Thymus (tissue), 14 donors: ENCODE measurements at places on chromosomes 2 and 18.

DNA sequence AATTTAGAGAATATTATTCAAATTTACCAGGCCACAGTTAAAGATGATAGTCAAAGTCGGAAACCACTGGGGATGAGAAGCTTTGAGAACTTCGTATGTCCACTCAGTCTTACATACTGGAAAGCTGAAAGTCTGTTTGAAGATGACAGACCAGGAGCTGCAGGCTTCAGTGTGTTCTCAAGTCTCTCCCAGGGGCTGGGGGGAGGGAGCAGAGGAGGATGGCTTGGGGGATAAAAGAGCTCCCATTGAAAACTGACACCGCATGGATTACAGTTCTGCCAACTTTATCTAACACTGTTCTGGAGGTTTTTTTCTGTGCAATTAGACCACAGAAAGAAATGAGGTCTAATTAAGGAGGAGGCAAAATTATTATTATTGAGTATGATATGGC, 170.5 kb upstream of the ALKAL2 start:
- DNase-seq = no peak

DNA sequence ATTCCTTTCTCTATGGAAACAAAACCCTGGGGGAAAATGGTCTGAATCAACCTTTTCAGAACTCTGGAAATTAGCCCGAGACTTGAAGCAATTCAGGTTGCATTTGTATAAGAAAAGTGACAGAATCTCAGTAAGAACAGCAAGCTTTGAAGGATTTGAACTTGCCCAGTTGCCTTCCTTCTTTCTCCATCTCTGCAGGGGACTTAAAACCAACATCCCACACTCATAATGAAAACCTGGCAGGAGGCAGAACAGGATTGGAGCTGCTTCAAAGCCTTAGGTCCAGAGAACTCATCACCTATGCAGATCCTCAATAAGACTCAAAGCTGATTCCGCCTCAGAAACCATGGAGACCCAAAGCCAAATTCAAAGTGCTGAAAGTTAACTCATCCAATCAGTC, 790.5 kb upstream of the ID2 start:
- no peak for DNase-seq

DNA sequence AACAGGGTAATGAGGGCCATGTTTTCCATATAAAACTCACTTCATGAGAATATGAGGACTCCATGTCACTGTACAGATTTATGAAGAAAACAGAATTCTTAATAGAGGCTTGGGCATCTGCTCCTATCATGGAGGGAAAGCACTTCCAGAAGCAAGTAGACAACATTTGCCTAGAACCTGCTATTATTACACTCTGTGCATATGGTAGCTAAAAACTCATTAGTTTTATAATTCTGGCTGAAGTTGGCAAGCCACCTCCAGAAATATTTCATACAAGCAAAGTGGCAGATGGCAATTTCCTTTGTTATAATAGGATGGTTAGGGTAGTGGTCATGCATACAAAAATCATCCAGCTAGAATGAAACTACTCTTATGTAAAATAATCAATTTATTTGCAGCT, 65.8 kb upstream of the TLK1 start:
- no peak for DNase-seq

DNA sequence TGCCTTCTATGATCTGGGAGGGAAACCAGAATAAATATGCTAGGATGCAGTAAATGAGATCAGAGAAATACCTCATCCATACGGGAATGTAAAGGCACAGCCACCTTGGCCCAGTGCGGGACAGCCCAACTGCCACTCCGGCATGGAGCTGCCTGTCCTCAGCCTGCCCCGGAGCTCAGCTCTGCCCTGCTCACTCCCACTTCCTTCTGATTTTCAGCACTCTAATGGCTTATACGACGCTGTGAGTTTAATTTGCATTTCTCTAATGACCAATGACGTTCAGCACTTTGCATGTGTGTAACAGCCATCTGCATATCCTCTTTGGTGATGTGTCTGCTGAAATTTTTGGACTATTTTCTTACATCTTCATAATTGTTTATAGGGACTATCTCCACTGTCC, 172.5 kb upstream of the RAB6C start:
- DNase-seq = no peak

GRCh38 chr2:160390544-160391455, 102.8 kb downstream of the RBMS1 start:
- DNase-seq = no peak

GRCh38 chr2:181146171-181146570, 165.8 kb downstream of the UBE2E3 start:
- no peak for DNase-seq

DNA sequence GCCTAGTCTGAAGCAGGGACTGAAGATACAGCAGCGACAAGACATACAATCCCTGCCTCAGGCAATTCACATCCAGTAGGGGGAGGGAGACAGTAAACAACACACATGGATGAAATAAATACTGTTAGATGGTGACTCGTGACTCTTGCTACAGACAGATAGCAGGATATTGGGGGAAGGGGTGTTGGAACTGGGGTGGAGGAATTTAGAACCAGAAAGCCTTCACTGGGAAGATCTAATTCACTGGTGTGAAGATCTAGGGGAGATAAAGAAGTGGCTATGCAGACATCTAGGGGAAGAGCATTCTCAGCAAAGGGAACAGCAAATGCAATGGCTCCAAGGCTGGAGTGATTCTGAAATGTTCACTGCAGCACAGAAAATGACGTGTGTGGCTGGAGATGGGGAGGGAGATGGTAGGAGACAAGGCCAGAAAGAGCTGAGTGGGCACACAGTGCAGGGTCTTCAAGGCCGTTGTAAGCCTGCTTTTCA, 52.6 kb upstream of the TMEM163 start:
- DNase-seq = no peak

DNA sequence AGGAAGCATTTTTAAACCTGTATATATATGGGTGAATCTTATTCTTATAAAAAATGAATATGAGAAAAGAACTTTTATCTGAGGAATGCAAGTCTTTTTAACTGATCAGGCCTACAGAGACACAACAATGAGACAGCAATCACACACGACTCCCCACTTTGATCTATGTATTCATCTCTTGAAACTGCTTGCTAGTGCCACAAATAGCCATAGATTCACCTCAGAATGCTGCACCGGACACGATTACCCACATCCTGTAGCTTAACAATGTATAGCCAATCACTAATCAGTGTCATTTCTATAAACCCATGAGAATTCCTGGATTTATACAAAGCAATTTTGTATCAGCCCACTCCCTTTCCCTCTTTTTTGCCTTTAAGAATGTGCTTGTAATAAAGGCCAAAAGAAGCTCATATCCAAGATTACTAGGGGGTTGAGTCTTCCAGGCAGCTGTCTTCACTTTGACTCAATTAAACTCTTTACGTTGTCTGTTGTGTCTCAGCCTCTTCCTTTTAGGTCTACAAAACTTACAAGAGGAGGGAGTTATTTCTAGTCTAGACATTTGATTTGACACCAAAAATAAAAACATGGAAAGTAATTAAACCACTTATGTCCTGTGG, 94.9 kb downstream of the MBD2 start:
- no peak for DNase-seq

DNA sequence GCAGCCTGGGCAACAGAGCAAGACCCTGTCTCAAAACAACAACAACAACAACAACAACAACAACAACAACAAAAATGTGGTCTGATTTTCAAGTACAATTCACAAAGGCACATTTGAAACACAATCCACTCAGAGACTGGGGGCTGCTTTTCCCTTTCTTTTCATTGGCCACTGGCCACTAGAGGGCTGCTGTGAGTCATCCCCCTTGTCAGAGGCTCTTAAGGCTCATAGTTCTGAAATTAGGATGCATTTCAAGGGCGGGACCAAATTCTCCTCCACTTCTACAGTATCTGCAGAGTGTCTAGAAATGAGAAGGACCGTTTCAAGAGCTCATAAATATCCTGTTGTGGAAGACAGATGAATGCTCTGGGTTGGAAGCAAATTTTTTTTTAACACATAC, 285.4 kb downstream of the NRXN1 start:
- no peak for DNase-seq

- DNase-seq = no peak
Measured at GRCh38 chr18:10230072-10230471, 224.4 kb upstream of the APCDD1 start.

DNA sequence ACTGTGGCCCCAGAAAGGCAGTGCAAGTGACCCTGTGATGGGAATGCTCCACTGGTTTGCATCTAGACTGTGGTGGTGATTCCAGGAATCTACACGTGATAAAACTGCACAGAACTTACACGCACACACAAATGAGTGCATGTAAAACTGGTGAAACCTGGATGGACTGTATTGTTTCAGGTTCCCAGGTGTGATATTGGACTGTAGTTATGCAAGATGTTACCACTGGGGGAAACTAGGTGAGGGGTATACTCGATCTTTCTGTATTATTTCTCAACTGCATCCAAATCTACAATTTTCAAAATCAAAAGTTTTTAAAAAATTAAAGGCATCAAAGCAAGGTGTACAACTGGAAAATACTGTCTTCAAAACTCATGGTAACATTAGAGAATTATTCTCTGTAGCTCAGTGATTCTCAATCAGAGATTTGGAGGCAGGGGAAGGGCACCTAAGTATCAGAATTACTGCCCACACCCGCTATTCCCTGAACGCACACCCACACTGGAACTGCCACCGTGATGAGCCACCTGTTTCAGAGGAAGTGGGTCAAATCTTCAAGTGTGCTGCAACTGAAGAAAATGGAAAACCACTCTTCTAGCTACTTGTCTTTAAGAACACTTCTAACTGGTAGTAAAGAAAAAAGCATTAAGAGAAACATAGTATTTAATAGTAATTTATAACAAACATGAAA, 26.7 kb downstream of the PTPN2 start:
- peak; percentile 87 for DNase-seq

- DNase-seq = no peak
Measured at GRCh38 chr2:221335219-221335752, 236.8 kb downstream of the EPHA4 start.

- no peak for DNase-seq
Measured at GRCh38 chr2:151043484-151043883, 218.2 kb downstream of the RBM43 start.

- no peak for DNase-seq
Measured at GRCh38 chr2:219769090-219769910, 141.9 kb downstream of the SLC4A3 start.

GRCh38 chr2:38875227-38875575, 533 bp downstream of the DHX57 start:
- no peak for DNase-seq

DNA sequence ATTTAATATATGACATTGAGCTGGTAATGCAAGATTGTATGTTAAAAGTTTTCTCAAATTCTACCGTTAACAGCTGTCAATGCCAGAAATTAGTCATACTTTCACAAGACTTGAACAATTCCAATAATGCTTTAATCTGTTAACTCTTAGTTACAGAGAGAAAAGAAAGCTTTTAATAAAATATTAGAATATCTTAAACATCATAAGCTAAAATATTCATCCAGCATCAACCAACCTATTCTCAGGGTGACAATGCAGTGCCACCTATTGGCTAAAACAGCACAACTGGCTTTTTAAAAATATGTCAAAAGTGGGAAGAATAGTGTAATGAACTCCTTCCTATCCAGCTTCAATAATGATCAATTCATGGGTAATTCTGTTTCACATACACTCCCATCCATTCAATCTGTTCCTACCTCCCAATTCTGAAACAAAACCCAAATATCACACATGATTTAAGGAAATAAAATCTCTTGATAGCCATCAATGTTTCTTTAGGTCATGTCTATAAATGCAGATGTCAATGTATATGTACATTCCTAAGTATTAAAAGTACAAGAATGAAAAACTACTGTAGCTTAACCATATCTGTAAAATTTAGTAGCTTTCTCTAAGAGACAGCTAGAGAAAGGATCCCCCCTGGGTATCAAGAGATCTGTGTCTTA, 79.8 kb upstream of the CCDC141 start:
- peak; percentile 13 for DNase-seq

DNA sequence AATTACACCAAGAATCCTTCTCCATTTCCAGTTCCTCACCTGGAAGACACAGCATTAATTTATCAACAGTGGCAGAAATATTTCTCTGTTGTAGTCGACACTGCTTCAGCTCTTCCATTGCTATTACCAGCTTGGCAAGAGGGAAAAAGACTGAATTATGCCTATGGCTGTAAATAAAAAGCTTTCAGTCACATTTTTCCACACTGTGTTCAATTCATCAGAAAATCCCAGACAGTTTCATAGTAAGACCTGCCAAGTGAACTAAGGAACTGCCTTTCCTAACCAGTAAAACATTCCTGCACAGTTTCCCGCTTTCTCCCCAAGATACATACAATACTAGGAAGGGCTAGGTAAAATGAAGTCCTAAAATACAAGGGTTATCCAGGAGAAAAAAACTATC, 94.7 kb downstream of the EXOC6B start:
- DNase-seq = no peak

DNA sequence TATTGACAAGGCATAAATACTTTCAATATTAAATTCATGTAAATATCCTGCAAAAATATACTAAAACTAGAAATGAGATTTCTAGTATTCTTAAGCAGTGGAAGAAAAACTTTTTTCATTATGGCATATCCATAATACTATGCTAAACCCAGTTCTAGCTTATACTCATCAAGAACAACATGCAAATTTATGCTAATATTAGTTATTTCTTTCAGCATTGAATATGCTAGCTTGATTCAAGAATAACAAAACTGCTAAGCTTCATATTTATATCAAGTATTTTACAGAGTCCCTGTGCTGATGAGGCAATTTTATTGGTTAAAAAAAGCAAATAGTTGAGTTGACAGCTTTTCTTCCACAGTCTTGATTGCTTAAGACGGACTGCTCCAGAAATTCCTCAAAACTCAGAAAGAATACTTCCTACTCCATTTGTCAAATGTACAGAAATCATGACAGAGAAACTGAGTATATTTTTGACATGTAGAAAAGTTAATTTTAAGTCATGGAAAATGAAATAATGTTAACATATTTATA, 105.0 kb downstream of the PIGN start:
- no peak for DNase-seq

DNA sequence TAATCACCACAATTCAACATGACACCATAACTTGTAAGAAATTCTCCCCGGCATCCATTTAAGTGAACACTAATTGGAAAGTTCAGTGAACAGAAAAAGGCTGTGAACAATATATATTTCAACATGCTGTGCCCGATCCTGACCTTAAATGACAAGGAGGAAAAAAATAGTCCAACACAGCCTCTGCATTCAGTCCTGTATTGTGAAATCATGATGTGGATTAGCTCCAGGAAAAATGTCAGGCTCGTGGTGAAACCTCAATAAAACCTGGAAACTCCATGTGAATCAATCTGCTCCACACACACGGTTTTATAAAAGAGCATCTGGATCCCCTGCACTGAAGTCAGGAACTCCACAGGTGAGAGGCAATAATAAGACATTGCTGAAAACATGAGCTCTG, 145.4 kb upstream of the SPOPL start:
- DNase-seq = no peak

DNA sequence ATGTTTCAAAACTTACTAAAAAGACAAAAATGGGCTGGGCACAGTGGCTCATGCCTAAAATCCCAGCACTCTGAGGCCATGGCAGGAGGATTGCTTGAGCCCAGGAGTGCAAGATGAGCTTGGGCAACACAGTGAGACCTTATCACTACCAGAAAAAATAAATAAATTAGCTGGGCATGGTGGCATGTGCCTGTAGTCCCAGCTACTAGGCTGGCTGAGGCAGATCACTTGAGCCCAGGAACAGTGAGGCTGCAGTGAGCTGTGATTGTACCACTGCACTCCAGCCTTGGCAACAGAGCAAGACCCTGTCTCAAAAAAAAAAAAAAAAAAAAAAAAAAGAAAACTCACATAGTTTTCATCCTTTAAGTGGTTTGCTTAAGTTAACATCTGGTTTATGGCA, 6.4 kb downstream of the TSPYL6 start:
- DNase-seq = no peak
